ENCODE measurements at places on chromosomes 2 and 18. TPM values are rescaled to one million over a fixed set of nuclear protein-coding genes. Genes with fewer than 3 reads are reported as not detected.
A peak's percentile ranks its signal among the peaks of the same experiment; 100 is the strongest.

Gene FMNL2
- total RNA-seq, result 39.1 TPM

Gene ATP8B1
- 40.8 TPM for total RNA-seq

Gene CYP27C1
- total RNA-seq, result 0.35 TPM

Gene IL36G
- not detected for total RNA-seq

- peaks cover 6% of the 10 kb centered on the region for H3K4me1 ChIP-seq
- no peak for DNase-seq
Observed at GRCh38 chr18:36446059-36446458, 148.5 kb downstream of the FHOD3 start.

- peaks cover 21% of the 10 kb centered on the region for H3K4me1 ChIP-seq
- no peaks in the 10 kb centered on the region for H3K27me3 ChIP-seq
- H3K36me3 ChIP-seq, result no peaks in the 10 kb centered on the region
- H3K27ac ChIP-seq, result no peak overlapping the region
- H3K4me3 ChIP-seq, result no peak overlapping the region
Observed at GRCh38 chr2:235543128-235543750, 49.4 kb downstream of the AGAP1 start.

DNA sequence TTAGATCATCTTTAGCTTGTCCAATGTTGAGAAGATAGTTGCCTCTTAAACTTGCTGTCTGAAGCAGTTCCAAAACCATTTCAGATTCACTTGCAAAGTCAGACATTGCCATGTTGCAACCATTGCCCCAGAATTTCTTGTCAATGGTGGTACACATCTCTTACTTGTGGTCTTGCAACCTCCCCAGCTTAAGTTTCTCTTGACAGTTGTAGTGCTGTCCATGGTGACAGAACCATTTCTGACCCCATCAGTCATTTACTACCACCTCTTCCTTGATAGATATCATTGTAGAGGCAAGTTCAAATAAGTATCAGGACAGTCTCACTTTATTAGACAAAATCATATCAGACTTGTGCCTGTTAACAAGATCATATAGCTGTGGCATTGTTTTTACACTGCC lies 407.2 kb upstream of the HNRNPA3 start:
- no peak overlapping the region for H3K27ac ChIP-seq
- DNase-seq, result no peak
- H3K4me3 ChIP-seq, result no peak overlapping the region
- no peaks in the 10 kb centered on the region for H3K4me1 ChIP-seq
- no peaks in the 10 kb centered on the region for H3K27me3 ChIP-seq
- no peaks in the 10 kb centered on the region for H3K36me3 ChIP-seq

DNA sequence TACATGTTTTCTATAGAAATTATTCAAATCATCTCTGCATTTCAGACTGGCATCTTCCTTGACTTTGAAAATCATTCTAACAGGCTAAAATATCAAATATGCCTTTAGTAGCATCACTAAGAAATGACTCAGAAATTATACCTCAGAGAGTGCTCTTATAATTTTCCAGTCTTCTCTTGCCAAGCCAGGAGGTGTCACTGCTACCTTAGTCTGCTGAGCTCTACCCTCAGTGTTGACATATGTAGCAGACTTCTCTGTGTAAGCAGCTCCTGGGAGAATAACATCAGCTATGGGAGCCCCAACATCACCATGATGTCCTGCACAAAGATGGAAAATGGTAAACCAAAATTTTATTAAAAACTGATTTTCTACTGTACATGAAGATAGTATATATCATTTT lies 31.6 kb downstream of the NDUFS1 start:
- H3K27ac ChIP-seq, result no peak overlapping the region
- peaks cover 14% of the 10 kb centered on the region for H3K36me3 ChIP-seq
- DNase-seq, result no peak
- no peaks in the 10 kb centered on the region for H3K4me1 ChIP-seq

DNA sequence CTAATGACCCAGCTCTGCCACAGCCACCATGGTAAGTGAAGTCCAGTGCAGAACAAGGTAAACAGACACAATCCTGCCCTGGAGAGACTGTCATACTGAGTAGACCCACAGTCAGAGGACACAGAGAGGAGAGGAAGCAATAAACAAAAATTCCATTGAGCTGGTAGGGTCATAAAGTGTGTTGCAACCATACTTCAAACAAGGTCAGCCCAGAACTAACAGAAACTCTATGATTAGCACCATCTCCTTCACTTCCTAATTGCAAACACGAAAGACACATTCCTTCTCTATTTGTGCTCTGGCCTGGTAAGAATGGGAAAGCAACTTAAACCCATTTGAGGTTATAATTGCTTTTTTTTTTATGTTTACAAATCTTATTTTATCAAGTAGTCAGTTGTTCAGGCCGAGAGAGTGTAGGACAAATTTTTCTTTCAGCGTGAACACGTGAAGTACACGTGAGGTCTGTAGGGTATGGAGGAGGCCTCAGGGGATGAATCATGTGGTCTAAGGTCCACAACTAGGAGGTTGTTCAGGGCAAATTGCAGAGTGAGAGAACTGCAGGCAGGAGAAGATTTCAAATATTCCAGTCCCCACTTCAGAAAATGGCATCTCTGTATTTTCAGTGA lies 71.4 kb upstream of the GLS start:
- no peak for DNase-seq
- H3K4me1 ChIP-seq, result no peaks in the 10 kb centered on the region
- H3K27me3 ChIP-seq, result no peaks in the 10 kb centered on the region
- no peaks in the 10 kb centered on the region for H3K36me3 ChIP-seq
- no peak overlapping the region for H3K4me3 ChIP-seq
- no peak overlapping the region for H3K27ac ChIP-seq

GRCh38 chr2:201793631-201794030 lies 12.7 kb upstream of the CDK15 start:
- no peak overlapping the region for H3K27ac ChIP-seq
- DNase-seq, result no peak
- H3K4me1 ChIP-seq, result no peaks in the 10 kb centered on the region

DNA sequence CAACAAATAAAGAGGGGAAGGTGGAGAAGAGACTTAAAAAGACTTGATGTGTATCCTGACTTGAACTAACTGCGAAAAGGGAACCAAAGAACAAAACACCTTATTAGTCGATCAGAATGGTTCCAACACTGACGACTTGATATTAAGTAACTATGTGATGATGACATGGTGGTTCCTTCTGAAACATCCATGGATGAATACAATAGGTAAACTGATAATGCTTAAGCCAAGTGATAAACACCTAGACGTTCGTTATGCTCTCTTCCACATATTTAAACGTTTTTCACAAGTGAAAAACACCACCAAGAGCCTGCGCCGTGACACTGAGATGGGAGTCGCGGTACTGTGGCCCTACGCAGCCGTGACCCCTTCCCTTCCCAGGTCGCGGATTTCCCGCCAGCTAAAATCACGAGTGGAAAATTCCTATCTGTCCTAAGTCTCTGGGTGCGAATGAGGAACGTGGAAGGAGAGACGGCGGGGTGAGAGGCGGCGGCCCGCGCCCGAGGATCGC lies 797 bp downstream of the TTC32 start:
- H3K27ac ChIP-seq, result peak overlapping the region; percentile 86
- H3K4me3 ChIP-seq, result peak overlapping the region; percentile 99
- H3K36me3 ChIP-seq, result no peaks in the 10 kb centered on the region
- no peak for DNase-seq
- no peaks in the 10 kb centered on the region for H3K27me3 ChIP-seq
- peaks cover 12% of the 10 kb centered on the region for H3K4me1 ChIP-seq

DNA sequence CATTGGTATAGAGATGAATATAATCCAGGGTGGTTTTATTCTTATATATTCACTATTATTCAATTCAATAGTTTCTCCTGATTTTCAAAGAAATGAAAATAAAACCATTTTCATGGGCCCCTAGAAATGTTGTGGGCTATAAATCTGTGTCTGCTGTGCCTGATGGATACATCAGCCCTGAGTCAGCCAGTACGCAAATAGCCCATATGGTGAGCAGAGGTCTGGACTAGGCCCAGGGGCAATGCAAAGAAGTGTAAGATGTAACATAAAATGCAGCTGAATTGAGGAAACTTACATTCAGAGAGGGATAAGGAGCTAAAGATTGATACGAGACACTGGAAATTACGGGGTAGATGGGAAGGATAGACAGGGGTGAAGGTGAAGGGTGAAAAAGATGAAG lies 122.5 kb downstream of the MAIP1 start:
- no peaks in the 10 kb centered on the region for H3K36me3 ChIP-seq
- peaks cover 7% of the 10 kb centered on the region for H3K4me1 ChIP-seq
- H3K4me3 ChIP-seq, result no peak overlapping the region
- H3K27ac ChIP-seq, result no peak overlapping the region

DNA sequence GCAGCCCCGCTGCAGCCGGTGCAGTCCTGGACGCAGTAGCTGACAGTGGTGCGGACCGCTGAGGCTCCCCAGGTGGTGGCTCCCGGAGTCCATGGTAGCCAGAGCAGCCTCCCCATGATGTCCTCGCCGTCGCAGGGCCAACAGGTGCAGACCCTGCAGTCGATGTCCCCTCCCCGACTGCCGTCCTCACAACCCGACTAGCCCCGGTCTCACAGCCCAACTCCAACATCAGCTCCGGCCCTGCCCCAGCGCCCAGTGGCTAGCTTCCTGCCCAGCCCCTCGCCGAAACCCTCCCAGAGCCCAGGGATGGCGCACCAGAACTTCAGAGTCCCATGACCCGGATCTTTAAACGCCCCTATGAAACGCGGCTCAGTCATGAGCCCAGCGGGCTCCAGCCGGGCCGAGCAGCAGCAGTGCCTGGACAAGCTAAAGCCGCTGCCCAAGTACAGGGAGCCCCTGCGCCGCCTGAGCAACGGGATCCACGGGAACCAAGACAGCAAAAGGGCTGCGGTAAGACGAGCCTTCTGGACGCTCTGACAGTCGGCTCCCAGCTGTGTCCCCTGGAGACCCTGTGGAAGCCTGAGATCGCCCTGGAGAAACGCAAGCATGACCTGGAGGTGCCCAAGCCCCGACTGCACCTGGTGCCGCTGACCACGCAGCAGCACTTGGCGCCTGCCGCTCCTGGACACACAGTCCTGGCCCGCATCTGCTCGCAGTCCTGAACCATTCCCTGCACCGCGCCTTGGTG lies 53.8 kb upstream of the TUBA3E start:
- peaks cover 5% of the 10 kb centered on the region for H3K27me3 ChIP-seq
- H3K4me3 ChIP-seq, result no peak overlapping the region
- no peaks in the 10 kb centered on the region for H3K36me3 ChIP-seq
- H3K4me1 ChIP-seq, result no peaks in the 10 kb centered on the region
- H3K27ac ChIP-seq, result no peak overlapping the region
- peak; percentile 66 for DNase-seq

All from kidney (tissue), 22 donors.